ENCODE measurements at places on chromosomes 7 and 10. TPM values are rescaled to one million over a fixed set of nuclear protein-coding genes. Genes with fewer than 3 reads are reported as not detected.

- no peak for DNase-seq
Observed at GRCh38 chr7:155288055-155288454, 9.6 kb upstream of the INSIG1 start.

GRCh38 chr7:76364198-76364584 lies 5.4 kb upstream of the YWHAG start:
- DNase-seq, result no peak

GRCh38 chr10:120981601-120982391 lies 130.6 kb downstream of the WDR11 start:
- no peak for DNase-seq

DNA sequence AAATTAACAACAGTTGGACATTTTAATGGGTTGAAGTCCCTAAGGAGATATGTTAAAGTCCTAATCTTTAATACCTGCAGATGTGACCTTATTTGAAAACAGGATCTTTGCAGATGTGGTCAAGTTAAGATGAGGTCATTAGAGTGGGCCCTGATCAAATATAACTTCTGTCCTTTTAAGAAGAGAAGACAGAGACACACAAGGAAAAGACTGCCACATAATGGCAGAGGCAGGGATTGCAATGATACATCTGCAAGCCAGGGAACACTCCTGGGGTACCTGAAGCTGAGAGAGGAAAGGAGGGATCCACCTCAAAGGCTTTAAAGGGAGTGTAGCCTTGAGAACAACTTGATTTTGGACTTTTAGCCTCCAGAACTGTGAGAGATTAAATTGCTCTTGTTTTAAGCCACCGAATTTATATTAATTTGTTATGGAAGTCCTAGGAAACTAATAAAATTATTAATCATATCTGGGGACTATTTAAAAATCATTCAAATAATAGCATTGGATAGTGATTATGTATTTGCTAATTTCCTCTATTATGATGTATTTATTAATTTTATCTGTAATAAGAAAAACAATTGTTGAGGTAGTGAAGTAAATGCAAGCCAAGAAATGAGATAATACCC lies 700.0 kb upstream of the PCDH15 start:
- DNase-seq, result no peak

Gene CNPY1
- not detected for total RNA-seq

Gene PRKG1
- not detected for total RNA-seq

Gene MSS51
- total RNA-seq, result 2.9 TPM

Gene CALD1
- not detected for total RNA-seq
